Naive thymus-derived CD4-positive, alpha-beta T cell (primary cell): ENCODE measurements at places on chromosomes 12 and 14. TPM values are rescaled to one million over a fixed set of nuclear protein-coding genes. Genes with fewer than 3 reads are reported as not detected.

GRCh38 chr12:26091822-26092221, 33.0 kb downstream of the BHLHE41 start:
- DNase-seq = no peak

GRCh38 chr12:6684609-6685008, 4.6 kb downstream of the ZNF384 start:
- DNase-seq = no peak

DNA sequence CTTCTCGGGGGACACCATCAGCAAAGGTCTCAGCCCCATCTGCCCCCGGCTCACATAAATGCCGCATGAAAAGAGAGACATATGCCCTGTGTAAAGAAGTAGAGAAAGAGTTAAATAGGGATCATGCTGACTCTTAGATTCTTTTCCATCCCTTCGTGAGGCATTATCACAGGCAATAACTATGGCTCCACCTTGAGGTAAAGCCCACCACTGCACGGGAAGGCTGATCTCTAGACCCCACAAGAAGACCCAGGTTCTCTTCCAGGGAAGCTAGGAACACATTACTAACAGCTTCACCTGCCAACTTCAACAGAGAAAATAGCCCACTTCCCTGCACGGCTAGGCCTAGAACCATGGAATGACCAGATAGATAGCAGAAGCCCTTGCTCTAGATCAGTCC, 14.1 kb upstream of the NOP2 start:
- no peak for DNase-seq

DNA sequence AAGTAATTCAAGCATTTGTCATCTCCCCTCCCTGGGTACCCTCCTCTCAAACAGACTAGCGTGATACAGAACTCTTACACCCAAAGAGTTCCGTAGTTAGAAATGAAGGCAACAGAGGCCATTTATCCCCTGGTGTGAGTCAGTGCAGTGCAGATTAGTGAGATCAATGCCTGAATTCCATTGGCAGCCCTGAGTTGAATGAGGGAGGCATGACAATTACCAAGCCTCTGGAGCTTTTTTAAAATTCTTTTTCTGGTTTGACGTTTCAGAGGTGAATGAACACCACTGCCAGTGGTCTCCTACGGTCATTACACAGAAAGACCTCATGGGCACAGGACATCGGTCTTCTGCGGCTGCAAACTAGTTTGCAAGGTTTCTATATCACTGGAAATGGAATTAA, 94.4 kb downstream of the PRIMA1 start:
- DNase-seq = no peak

- DNase-seq = no peak
Measured at GRCh38 chr12:11457996-11458645, 62.8 kb upstream of the PRB2 start.

- no peak for DNase-seq
Measured at GRCh38 chr14:51460011-51460410, 191.7 kb upstream of the FRMD6 start.

Gene ARID4A
- total RNA-seq = 29.0 and 31.6 TPM in 2 replicates

Gene VIPAS39
- 20.5 TPM for total RNA-seq

Gene FAM90A1
- total RNA-seq = not detected
